ENCODE measurements at places on chromosomes 6 and 20. TPM values are rescaled to one million over a fixed set of nuclear protein-coding genes. Genes with fewer than 3 reads are reported as not detected.

CNR1 gene
- not detected for total RNA-seq

GJA10 gene
- not detected for total RNA-seq

TSHZ2 gene
- 13.4 TPM for total RNA-seq

ITPR3 gene
- 10.4 TPM for total RNA-seq

MDFI gene
- total RNA-seq: 1.4 TPM

HSP90AB1 gene
- total RNA-seq: 732 TPM

CHRNA4 gene
- total RNA-seq: not detected

MYB gene
- total RNA-seq: 1.2 TPM
